Germinal center (tissue), 1 donor: ENCODE measurements at places on chromosomes 3 and 15.

DNA sequence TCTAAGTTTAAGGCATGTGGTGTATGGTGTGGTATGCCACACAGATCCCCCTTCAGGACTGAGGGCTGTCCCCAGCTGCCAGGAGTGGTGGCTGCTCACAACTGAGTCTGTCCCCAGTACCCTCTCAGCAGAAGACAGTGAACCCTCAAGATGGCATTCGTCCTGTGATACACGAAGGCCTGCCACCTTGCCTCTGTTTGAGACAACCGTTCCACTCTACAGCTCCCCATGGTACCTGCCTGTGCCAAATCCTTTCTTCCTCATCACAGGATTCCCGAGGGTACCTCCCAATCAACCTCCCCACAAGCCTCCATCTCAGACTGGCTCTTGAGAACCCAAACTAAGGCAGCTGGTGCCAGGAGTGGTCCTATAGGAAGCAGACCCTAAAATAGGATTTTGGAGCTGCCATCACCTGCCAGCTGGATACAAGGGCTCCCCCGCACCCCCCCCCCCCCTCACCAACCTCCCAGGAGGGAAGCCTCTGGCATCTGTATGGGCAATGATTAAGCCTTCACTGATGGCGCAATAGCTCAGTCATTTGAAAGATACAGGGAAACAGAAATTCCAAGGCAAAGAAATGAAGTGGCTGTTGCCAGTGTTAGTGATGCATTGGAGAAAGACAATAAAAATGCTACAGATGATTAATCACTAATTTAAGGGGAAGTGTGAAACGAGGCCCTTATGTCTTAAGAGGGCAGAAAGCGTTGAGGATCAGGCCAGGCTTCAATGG is 230.0 kb upstream of the LYSMD4 start:
- no peak for DNase-seq

GRCh38 chr3:115100806-115101205 is 46.3 kb downstream of the ZBTB20 start:
- DNase-seq = no peak

DNA sequence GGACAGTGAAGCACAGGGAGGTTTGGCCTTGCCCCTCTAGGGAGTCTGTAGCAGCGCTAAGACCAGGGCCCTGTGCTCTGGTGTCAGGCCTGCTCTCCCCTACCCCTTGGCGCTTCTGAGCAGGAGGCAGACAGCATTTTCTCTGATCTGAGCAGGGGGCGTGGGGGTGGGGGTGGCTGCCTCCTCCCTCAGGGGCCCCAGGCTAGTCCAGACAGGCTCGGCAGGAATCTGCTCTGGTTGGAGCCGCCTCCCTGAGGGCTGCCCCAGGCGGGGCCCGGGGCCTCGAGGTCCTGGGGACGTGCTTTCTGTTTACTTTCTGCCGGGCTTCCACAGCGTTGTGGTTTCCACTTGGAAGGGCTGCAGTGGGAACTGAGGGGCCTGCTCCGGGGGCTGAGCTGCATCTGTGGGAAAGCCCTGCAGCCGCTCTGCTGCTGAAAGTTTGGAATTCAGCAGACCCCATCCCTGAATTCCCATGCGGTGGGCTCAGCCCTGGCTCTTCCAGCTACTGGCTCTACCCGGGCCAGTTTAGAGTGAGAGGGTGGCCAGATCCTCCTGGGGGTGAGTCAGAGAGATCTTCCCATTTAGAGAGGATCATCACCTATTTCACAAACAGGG is 105.4 kb downstream of the LINGO1 start:
- DNase-seq = no peak

- DNase-seq = no peak
Measured at GRCh38 chr3:188568736-188569135, 414.8 kb downstream of the LPP start.

DNA sequence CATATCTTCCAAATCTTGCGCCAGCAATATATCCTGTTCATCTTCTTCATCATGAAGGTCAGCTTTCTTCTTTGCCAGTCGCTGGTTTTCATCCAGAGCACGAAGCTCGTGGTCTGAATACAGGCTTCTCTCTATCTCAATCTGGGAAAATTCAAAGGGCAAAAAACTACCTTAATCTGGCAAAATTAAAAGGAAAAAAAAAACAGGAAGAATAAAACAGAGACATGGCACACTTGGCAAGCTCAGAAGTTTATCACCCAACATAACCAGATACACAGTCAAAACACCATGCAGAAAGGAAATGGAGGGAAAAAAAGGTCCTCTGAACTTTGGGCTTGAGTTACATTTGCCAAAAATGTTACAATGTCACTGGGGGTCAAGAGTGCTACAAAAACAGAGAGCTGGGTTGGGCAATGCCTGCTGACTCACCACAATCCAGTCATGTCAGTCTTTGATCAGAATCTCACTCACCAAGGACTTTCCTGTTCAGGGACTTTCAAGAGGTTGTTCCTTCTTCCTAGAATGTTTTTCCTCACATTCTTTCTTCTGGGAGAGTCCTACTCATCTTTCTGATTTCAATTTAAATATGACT is 1.5 kb downstream of the MRPL46 start:
- DNase-seq = no peak

- no peak for DNase-seq
Measured at GRCh38 chr15:100635406-100636071, 33.1 kb downstream of the ASB7 start.

DNA sequence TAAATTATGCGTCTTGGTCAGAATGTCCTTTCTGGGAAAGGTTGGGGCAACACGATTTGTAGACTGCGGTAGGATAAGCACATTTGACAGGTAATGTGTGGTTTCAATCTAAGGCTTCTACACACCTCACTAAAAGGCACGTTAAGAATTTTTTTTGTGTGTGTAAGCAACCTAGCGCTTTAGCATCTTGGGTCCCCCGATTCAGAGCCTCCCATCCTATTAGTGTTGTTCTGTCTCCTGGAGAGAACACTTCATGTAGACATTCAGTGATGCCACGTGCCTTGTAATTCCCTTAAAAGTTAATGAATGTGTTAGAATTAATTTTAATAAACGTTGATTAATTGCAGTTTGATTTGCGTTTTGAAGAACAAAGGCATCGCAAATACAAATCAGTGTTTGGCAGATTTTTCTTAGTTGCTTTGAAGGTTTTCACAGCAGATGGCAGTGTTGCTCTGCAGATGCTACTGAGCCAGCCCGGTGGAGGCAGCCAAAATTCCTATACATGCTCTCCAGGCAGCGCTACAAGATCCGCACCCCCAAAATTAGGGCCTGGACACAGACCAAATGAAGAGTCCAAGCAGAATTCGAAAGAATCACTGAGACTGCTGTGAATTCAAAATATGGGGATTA is 63.5 kb downstream of the OTOL1 start:
- no peak for DNase-seq

DNA sequence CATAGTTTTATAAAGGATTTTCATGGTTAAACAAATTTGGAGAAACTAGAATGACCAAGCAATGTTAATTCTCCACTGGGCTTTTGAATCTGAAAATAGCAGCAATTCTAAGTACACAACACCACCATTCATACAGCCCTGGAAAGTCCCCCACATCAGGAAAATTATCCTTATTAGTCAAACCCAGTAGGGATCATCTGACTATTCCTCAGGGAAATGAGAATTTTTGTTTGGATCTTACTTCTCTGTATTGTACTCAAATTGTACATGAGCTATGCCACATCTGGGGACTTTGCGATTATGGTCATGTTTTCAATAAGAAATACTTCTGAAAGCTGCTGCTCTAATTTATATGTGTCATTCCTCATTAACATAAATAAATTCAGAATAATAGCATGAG is 46.0 kb downstream of the RARB start:
- DNase-seq = no peak

DNA sequence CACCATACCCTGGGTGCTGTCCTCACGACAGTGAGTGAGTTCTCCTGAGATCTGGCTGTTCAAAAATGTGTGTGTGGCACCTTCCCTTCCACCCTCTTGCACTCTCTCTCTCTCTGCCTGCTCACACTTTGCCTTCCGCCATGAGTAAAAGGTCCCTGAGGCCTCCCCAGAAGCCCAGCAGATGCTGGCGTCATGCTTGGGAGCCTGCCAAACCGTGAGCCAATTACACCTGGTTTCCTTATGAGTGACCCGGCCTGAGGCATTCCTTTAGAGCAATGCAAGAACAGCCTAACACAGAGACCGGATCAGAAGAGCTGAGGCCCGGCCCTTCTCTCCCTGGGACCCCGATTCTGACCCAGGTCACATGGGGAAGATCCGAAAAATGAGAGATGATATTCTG is 15.4 kb downstream of the TMEM44 start:
- no peak for DNase-seq
